ENCODE measurements at places on chromosomes 1 and 21.

- DNase-seq = no peak
Observed at GRCh38 chr1:163766257-163766918, 444.6 kb downstream of the NUF2 start.

- DNase-seq = no peak
Observed at GRCh38 chr1:203769505-203770343, 4.7 kb downstream of the LAX1 start.

- peak; percentile 71 for DNase-seq
Observed at GRCh38 chr1:37434292-37435225, 39.8 kb upstream of the ZC3H12A start.

DNA sequence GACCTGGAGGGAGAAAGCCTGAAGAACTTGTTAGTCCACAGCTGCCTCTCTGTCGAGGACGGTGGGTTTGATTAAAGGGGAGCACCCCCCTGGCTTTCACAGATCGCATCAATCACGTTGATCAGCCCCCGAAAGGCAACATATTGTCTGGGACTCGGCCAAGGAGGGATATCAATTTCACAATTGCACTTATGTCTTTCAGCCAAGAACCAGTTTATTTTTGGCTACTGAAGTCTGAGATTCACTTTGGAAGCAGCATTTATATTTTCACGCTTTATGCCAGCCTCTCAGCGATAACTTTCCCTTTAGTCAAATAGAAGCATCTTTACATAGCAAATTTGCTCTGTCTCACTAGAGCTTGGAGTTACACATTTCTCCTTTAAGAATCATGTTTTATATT is 253.2 kb upstream of the RRP15 start:
- DNase-seq = no peak

GRCh38 chr1:40712997-40713396 is 21.5 kb downstream of the NFYC start:
- no peak for DNase-seq

- no peak for DNase-seq
Observed at GRCh38 chr1:30971496-30971895, 62.9 kb upstream of the SDC3 start.

DNA sequence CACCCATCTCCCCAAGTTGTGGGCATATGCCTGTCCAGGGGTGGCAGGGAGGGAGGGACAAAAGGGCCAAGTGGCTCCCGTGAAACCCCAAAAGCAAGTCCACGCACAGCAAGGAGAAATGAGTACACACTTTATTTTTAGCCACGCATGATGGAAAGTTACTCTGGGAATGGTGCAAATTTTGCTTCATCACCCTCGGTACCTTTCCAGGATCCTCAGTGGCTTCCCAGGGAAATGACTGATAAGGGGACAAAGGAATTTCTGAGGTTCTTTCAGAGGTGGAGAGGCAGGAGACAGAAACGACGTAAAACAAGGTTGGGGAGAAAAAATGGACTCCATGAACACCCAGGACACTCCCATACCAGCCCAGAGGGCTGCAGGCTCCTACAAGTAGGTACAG is 65.8 kb downstream of the SSBP3 start:
- DNase-seq = no peak

- DNase-seq = peak; percentile 58
Observed at GRCh38 chr1:234315588-234315987, 57.7 kb upstream of the COA6 start.

- DNase-seq = no peak
Observed at GRCh38 chr1:235416662-235417049, 49.4 kb downstream of the TBCE start.

- DNase-seq = peak; percentile 33
Observed at GRCh38 chr21:38768471-38769063, 37.2 kb upstream of the ETS2 start.

DNA sequence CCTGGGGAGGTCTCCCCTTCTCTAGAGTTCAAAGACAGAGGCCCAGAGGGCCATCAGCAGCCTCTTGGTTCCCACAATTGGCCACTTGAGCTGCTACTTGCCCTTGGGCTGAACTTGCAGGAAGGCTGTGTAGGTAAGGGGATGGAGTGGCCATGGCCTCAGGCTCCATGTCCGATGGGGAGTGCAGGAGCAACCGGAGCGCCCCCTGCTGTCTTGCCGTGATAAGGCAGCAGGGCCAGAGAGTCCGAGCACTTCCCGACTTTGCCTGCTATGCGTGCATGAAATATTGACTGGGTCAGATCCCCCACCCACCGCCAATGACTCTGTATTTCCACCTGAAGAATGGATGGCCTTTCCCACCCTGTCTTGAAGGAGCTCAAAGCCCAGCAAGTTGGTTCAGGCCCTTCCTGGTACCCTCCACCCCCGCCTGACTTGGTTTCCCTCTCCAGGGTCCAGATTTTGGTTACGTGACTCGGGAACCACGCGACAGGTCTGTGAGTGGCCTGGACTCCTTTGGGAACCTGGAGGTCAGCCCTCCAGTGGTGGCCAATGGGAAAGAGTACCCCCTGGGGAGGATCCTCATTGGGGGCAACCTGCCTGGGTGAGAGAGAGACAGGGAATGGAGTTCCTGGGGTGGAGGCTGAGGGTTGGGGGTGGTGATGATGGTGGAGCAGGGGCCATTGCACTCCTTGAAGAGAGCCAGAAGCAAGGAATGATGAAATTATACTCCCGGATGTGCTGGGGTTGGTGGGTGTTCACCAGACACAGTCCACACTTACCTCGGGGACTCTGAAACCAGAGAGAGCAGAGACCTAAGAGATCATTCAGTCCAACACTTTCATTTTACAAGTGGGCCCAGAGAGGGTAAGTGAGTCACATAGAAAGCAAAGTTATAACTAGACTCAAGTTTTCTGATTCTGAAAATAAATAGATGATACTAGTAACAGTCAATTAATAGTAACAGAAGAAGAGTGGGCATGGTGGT is 25.6 kb downstream of the PADI3 start:
- DNase-seq = no peak

DNA sequence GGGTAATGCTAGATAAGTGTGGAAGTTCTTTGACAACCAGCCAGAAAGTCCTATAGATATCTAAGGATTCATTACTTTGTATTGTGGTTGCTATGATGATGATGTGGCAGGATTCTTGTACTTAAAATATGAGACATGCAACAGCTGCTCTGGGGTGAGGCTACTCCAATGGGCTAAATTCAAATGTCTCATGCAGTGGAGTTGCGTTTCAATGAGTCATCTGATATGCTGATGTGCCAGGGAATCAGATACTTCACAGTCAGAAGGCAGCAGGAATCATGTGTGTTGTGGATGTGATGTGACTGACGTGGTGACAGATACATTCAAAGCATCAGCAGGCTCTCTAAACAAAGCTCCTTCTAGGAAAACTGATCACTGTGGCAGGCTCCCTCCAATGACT is 66.5 kb downstream of the TSEN15 start:
- no peak for DNase-seq

GRCh38 chr1:6807782-6808181 is 22.5 kb downstream of the CAMTA1 start:
- DNase-seq = no peak

DNA sequence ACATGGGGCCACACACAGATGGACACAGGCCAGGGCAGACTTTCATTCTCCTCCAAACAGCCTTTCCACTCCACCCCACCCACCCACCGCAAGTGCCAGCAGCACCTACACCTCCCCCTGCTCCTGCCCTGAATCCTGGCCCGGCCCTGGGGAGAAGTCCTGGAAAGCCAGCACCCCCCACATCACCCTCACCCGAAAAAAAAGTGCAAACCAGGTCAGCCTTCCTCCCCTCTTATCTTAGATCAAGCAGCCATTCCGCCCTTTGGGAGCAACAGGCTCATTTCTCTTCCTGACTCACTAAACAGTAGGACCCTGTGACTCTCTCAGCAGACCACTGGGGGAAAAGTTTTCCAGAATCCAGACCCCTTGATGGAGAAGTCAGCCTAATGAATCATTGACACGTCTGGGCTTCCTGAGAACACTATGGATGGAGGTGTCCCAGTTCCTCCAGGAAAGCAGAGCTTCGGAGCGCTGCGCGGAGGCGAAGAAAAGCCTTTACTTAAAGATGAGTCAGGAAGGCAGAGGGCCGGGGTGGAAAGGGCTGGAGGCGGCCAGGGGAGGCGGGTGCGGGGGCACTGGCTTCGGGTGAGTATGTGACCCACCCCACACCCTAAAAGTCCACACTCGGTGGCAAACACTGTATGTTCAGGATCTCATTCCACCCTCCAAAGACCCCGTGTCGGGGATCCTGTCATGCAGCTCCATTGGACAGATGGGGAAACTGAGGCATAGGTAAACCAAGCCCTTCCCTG is 588.7 kb downstream of the MATN1 start:
- no peak for DNase-seq

- no peak for DNase-seq
Observed at GRCh38 chr1:226574591-226575435, 26.2 kb downstream of the STUM start.

Measured in activated CD4-positive, alpha-beta T cell treated with anti-CD3 and anti-CD28 coated beads for 4 hours (primary cell).